ENCODE measurements at places on chromosomes 6 and 20.

DNA sequence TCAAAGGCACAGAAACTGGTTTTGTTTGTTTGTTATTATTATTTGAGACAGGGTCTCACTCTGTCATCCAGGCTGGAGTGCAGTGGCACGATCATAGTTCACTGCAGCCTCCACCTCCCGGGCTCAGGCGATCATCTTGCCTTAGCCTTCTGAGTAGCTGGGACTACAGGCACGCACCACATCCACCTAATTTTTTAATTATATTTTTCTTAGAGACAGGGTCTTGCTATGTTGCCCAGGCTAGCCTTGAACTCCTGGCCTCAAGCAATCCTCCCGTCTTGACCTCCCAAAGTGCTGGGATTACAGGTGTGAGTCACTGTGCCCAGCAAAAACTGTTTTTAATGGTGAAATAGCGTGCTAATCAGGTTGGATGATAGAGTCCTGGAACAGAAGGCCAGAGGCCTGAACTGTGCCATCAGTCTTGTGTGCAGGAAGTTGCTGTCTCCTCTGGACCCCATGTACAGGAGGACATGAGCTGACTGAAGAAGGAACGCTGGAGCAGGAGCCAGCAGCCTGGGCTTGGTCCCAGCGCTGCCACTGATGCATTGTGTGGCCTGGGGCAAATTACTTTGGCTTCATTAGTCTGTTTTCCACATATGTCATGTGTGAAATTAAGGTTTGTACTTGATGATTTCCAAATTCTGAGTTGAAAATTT lies 4.9 kb downstream of the TM9SF4 start:
- DNase-seq, result peak; percentile 26

GRCh38 chr6:54959820-54960219 lies 113.2 kb downstream of the FAM83B start:
- no peak for DNase-seq

DNA sequence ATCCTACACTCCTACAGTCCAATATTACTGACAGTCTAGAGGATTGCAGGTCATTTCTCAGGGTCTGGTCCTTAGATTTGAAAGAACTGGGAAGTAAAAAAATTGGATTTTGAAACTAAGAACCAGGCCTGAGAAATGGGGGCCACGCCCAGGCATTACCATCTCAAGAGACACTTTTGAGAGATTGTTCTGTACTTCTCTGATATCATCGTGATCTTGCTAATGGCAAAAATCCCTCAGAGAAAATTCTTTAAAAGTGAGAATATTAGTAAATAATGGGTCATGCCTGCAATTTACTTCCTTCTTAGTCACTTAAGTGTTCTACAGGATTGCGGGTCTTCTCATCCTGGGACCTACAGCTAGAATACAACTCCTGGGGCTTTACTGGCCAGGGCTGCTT lies 42.0 kb upstream of the HIVEP1 start:
- no peak for DNase-seq

DNA sequence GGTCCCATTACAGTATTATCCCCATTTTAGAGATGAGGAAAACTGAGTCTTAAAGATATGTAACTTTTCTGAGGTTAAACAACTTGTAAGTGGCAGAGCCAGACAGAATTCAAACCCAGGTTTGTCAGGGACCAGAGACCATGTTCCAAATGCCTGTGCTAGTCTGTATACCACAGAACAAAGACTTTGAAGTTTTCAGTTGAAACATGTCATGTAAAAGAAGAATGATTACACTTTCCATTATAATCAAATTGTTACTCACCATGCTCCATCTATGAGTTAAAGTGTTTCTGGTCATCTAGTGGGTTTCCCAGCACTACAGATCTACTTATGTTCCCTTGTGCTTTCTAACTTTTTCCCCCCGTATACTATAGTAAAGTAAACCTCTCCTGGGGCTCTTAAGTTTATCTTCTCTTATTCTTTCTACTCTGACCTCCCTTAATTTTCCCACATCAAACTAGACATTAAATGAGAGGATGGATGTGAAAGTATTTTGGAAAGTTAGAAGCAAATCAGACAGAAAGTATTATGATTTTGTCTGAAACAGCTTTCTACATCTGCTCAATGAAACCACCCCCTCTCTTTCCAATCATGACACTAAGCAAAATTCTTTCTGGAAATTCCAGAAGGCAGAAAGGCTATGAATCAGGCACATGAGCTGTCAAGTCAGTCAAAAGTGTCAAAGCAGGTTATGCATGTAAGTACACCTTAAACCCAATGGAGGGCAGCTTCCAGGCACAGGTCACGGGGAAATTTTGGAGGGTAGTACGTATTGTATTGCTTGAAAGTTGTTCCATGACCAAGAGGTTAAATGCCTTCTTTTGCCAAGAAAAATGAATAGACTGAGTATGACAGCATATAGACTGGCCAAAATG lies 132.7 kb upstream of the MAP3K7 start:
- DNase-seq, result no peak

- DNase-seq, result no peak
Observed at GRCh38 chr20:40743141-40743775, 54.2 kb upstream of the MAFB start.

- DNase-seq, result no peak
Observed at GRCh38 chr6:143221698-143222097, 161.0 kb downstream of the AIG1 start.
